Suprapubic skin (tissue), 4 donors: ENCODE measurements at places on chromosomes 3 and 15. TPM values are rescaled to one million over a fixed set of nuclear protein-coding genes. Genes with fewer than 3 reads are reported as not detected.
A peak's percentile ranks its signal among the peaks of the same experiment; 100 is the strongest.

- no peak overlapping the region for H3K27ac ChIP-seq
- no peaks in the 10 kb centered on the region for H3K27me3 ChIP-seq
- H3K4me3 ChIP-seq: no peak overlapping the region
- no peaks in the 10 kb centered on the region for H3K36me3 ChIP-seq
These were observed 21.7 kb upstream of the TPM1 start for GRCh38 chr15:63020759-63021430.

GRCh38 chr3:50316657-50317242 is 5.8 kb downstream of the HYAL2 start:
- H3K4me1 ChIP-seq: peaks cover 77% of the 10 kb centered on the region
- H3K27me3 ChIP-seq: no peaks in the 10 kb centered on the region
- H3K36me3 ChIP-seq: peaks cover 19% of the 10 kb centered on the region
- peak; percentile 88 for DNase-seq

The CCR9 gene
- not detected for total RNA-seq

GRCh38 chr15:55183679-55184078 is 13.1 kb downstream of the RSL24D1 start:
- no peak overlapping the region for H3K4me3 ChIP-seq
- no peak for DNase-seq
- H3K27me3 ChIP-seq: no peaks in the 10 kb centered on the region
- peaks cover 59% of the 10 kb centered on the region for H3K36me3 ChIP-seq
- H3K27ac ChIP-seq: no peak overlapping the region

GRCh38 chr15:99507504-99508310 is 58.1 kb upstream of the MEF2A start:
- no peak for DNase-seq
- H3K27ac ChIP-seq: peak overlapping the region; percentile 53
- H3K4me3 ChIP-seq: peak overlapping the region; percentile 1
- no peaks in the 10 kb centered on the region for H3K36me3 ChIP-seq
- no peaks in the 10 kb centered on the region for H3K27me3 ChIP-seq
